Caco-2 (cell line): ENCODE measurements at places on chromosomes 4 and X. TPM values are rescaled to one million over a fixed set of nuclear protein-coding genes. Genes with fewer than 3 reads are reported as not detected.
A peak's percentile ranks its signal among the peaks of the same experiment; 100 is the strongest.

INTU gene
- 2.0 and 3.0 TPM in 2 replicates for total RNA-seq

NXT2 gene
- total RNA-seq: 9.7 and 9.8 TPM in 2 replicates

FAM9B gene
- not detected in 2 replicates for total RNA-seq

NPY2R gene
- not detected in 2 replicates for total RNA-seq

REPS2 gene
- 0.30 and 0.86 TPM in 2 replicates for total RNA-seq

ESX1 gene
- total RNA-seq: not detected in 2 replicates

MND1 gene
- total RNA-seq: 19.8 and 21.8 TPM in 2 replicates

UPF3B gene
- total RNA-seq: 18.4 and 19.0 TPM in 2 replicates

GLOD5 gene
- not detected in 2 replicates for total RNA-seq

ZAR1 gene
- 0.21 TPM in 1 of 2 replicates, not detected in the other for total RNA-seq

SSX4 gene
- not detected in 2 replicates for total RNA-seq

DNA sequence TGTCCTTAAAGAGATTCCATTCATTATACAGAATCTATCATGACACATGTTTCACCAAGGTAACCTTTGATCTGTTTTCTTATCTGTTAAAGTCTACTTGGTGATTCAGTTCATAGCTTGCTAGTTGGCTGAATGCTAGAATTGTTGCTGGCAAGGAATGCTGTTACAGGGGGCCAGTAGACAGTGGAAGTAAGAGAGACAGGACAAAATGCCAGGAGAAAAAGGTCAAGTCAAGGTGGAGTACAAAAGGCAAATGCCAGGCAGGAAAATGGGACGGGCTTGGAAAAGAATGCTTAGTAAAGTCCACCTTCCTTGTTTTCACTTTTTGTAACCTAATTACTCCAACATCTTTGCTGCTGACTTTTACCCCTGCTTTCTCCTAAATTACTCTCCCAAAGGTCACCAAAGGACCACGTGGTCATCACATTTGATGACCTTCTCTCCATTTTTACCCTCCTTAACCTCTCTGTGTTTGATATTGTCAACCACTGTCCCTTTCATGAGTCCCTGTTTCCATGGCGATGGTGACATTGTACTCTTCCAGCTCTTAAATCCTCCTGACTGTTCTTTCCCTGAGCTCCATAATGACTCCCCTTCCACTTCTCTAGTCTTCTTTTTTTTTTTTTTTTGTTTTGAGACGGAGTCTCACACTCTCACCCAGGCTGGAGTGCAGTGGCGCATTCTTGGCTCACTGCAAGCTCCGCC, 24.5 kb upstream of the TAPT1 start:
- peak overlapping the region; percentile 74 for H3K27ac ChIP-seq
- DNase-seq: peak; percentile 74
- no peaks in the 10 kb centered on the region; the same call in 1 of the 2 replicates for H3K36me3 ChIP-seq
- no peaks in the 10 kb centered on the region for H3K27me3 ChIP-seq

GRCh38 chr4:113548303-113548702, 213.2 kb downstream of the CAMK2D start:
- H3K36me3 ChIP-seq: no peaks in the 10 kb centered on the region
- no peak overlapping the region for H3K27ac ChIP-seq
- no peak overlapping the region for H3K4me3 ChIP-seq
- peaks cover 9% of the 10 kb centered on the region; the same call in 1 of the 2 replicates for H3K4me1 ChIP-seq

DNA sequence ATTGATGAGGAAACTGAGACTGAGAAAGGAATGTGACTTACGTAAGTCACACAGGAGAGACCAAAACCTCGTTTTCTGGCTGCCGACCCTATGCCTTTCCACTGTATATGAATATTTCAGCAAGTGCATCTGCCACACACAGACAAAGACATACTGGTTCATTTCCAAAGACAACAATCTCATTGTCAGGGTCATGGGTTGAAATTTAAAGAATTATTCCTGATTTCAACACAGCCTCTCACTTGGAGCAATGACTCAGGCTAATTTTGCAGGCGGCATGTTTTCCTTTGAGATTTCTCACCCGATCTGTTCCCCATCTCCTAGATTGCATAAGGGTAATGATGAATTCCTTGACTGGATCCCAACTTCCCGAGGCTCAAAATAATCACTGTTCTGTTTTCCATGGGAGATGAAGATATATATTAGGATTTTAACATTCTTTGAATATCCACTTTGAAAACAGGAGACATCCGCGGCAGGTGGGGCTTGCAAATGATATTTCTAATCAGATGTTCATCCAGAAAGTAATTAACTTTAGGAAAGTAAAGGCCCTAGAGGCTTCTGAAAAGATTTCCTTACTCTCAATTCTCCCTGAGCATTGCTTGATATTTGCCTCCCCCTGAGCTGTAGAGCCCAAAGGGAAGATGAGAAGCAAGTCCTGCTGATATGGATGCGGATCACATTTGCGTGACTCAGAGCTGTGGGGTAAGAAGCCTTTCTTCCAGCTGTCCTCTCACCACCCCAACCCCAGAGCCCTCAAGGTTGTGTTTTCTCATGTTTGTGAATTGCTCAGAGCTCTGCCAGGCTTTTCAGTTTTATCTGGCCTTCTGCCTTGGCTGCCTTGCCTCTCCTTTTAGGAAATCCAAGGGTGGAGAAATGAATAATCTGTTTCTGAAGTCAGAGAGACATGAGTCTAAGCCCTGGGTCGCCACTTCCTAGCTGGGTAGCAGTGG, 361.1 kb upstream of the BOD1L1 start:
- no peaks in the 10 kb centered on the region for H3K27me3 ChIP-seq
- H3K36me3 ChIP-seq: no peaks in the 10 kb centered on the region
- H3K4me1 ChIP-seq: peaks cover 15% of the 10 kb centered on the region
- no peak overlapping the region for H3K27ac ChIP-seq
- DNase-seq: no peak

- H3K27ac ChIP-seq: no peak overlapping the region
- no peak for DNase-seq
- no peaks in the 10 kb centered on the region for H3K36me3 ChIP-seq
Observed at GRCh38 chr4:141026900-141027299, 106.4 kb downstream of the RNF150 start.

- DNase-seq: no peak
- H3K4me1 ChIP-seq: no peaks in the 10 kb centered on the region
- no peak overlapping the region for H3K4me3 ChIP-seq
- H3K36me3 ChIP-seq: no peaks in the 10 kb centered on the region
Observed at GRCh38 chr4:156773648-156774357, 197.8 kb downstream of the PDGFC start.

DNA sequence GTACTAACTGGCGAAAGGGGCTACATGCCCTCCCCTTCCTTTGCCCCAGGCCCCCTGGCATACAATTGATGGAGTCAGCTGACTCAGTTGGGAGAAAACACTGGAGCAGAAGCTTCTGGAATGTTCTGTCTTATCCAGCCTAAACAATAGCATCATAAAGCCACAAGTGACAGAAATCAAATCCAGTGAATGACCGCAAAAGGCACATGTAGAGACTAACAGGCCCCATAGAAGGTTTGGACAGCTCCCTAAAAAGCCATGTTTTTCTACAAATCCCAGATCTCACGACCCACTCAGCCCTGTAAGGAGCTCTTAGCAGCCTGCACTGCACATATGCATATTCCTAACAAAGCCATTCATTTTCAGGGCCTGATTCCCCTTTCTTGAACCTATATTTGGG, 25.1 kb downstream of the SCARB2 start:
- peak overlapping the region; percentile 22 for H3K27ac ChIP-seq
- no peak overlapping the region for H3K4me3 ChIP-seq
- no peaks in the 10 kb centered on the region for H3K27me3 ChIP-seq
- H3K4me1 ChIP-seq: peaks cover 11% of the 10 kb centered on the region; the same call in 1 of the 2 replicates
- no peak for DNase-seq

DNA sequence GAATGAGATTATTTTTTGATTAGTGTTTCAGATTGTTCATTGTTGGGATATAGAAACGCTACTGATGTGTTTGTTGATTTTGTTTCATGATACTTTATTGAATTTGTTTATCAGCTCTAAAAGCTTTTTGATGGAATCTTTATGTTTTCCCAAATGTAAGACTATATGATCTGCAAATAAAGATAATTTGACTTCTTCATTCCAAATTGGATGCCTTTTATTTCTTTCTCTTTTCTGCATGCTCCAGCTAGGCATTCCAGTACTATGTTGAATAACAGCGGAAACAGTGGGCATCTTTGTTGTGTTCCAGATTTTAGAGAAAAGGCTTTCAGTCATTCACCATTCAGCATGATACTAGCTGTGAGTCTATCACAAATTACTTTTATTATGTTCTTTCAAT, 21.8 kb downstream of the SPANXN4 start:
- no peaks in the 10 kb centered on the region for H3K4me1 ChIP-seq
- no peaks in the 10 kb centered on the region for H3K27me3 ChIP-seq
- H3K36me3 ChIP-seq: no peaks in the 10 kb centered on the region
- no peak overlapping the region for H3K4me3 ChIP-seq

DNA sequence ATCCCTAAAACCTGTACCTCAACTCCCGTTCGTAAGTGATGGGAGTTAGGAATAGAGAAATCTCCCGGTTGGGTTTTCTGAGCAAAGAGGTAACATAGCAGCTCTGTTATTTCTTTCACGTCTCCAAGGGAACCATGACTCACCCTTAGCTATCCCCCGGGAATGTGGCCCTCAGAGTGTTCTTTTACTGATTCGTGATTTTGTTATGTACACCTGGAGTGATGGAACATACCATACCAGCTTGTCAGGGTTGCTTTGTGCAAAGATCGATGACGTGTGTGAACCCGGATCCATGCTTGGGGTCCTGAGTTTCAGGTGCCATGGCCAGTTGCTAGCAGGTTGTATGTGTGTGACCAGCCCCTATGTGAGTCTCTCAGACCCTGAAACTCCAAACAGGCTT, 52.6 kb downstream of the HPRT1 start:
- H3K4me1 ChIP-seq: no peaks in the 10 kb centered on the region
- H3K36me3 ChIP-seq: no peaks in the 10 kb centered on the region
- no peaks in the 10 kb centered on the region for H3K27me3 ChIP-seq
- H3K27ac ChIP-seq: peak overlapping the region; percentile 74
- DNase-seq: peak; percentile 18

GRCh38 chrX:72121383-72121782, 10.3 kb downstream of the RTL5 start:
- H3K27me3 ChIP-seq: no peaks in the 10 kb centered on the region
- no peak overlapping the region for H3K4me3 ChIP-seq
- H3K4me1 ChIP-seq: no peaks in the 10 kb centered on the region
- DNase-seq: no peak
- no peaks in the 10 kb centered on the region for H3K36me3 ChIP-seq

- no peak for DNase-seq
- H3K36me3 ChIP-seq: no peaks in the 10 kb centered on the region
- peaks cover 7% of the 10 kb centered on the region; the same call in 1 of the 2 replicates for H3K4me1 ChIP-seq
Observed at GRCh38 chr4:81758574-81759264, 287.0 kb upstream of the RASGEF1B start.

DNA sequence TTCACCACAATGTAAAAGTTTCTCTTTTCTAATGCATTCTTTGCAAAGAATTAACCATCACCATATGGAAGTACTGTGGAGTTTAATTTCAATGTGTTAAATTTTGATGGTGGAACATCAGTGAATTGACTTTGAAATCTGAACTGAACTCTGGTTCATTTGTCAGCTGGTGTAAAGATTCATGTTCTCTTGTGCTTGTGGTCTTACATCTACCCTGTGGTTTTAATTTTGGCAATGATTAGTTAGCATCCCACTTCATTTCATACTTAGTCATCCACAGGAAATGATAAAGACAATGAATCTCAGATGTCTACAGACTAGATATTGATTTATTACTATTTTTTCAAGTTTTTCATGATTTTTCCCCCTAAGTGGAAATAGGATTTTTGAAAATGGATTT, 77.8 kb downstream of the GRID2 start:
- H3K36me3 ChIP-seq: no peaks in the 10 kb centered on the region
- H3K4me1 ChIP-seq: no peaks in the 10 kb centered on the region
- H3K27me3 ChIP-seq: no peaks in the 10 kb centered on the region
- H3K27ac ChIP-seq: no peak overlapping the region
- DNase-seq: no peak

GRCh38 chrX:45164021-45164621, 36.6 kb downstream of the DIPK2B start:
- H3K36me3 ChIP-seq: no peaks in the 10 kb centered on the region
- no peak for DNase-seq

- H3K4me3 ChIP-seq: no peak overlapping the region
- no peak for DNase-seq
- H3K27ac ChIP-seq: no peak overlapping the region
- H3K36me3 ChIP-seq: no peaks in the 10 kb centered on the region
- no peaks in the 10 kb centered on the region for H3K27me3 ChIP-seq
- H3K4me1 ChIP-seq: no peaks in the 10 kb centered on the region; the same call in 1 of the 2 replicates
Observed at GRCh38 chr4:81852031-81852715, 380.5 kb upstream of the RASGEF1B start.

DNA sequence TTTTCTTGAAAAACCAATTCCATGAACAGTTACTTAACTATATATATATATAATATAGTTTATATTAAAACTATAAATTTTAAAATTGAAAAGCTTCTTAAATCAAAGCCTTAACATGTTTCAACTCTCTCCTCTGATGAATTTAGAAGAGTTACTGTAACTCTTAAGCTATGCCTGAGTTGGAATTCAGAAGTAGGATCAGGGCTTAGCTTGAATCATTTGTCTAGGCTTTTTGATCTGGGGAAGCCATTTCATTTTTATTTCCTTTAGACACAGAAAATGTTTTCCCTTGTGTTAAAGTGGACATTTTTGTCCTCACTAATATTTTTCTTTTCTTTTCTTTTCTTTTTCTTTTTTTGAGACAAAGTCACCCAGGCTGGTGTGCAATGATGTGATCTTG, 40.4 kb upstream of the PDLIM5 start:
- H3K27me3 ChIP-seq: no peaks in the 10 kb centered on the region
- no peak overlapping the region for H3K4me3 ChIP-seq
- no peaks in the 10 kb centered on the region for H3K36me3 ChIP-seq
- H3K4me1 ChIP-seq: peaks cover 22% of the 10 kb centered on the region
- no peak overlapping the region for H3K27ac ChIP-seq

- no peak overlapping the region for H3K27ac ChIP-seq
- 0 out of 2 replicates have a peak, but pooled peaks cover 3% of the 10 kb centered on the region for H3K4me1 ChIP-seq
- no peak overlapping the region for H3K4me3 ChIP-seq
- H3K36me3 ChIP-seq: no peaks in the 10 kb centered on the region
Observed at GRCh38 chr4:183596067-183596757, 62.8 kb downstream of the RWDD4 start.

GRCh38 chr4:2142630-2143427, 83.7 kb downstream of the NAT8L start:
- no peak for DNase-seq
- no peak overlapping the region for H3K27ac ChIP-seq
- H3K4me1 ChIP-seq: no peaks in the 10 kb centered on the region
- H3K4me3 ChIP-seq: no peak overlapping the region
- H3K36me3 ChIP-seq: no peaks in the 10 kb centered on the region
- no peaks in the 10 kb centered on the region for H3K27me3 ChIP-seq

- DNase-seq: no peak
- H3K4me1 ChIP-seq: no peaks in the 10 kb centered on the region
- no peaks in the 10 kb centered on the region for H3K27me3 ChIP-seq
- no peak overlapping the region for H3K27ac ChIP-seq
Observed at GRCh38 chrX:76453737-76454406, 26.4 kb downstream of the MAGEE1 start.

GRCh38 chr4:139655116-139655515, 10.5 kb upstream of the MGST2 start:
- H3K27me3 ChIP-seq: no peaks in the 10 kb centered on the region
- no peak overlapping the region for H3K4me3 ChIP-seq
- H3K4me1 ChIP-seq: peaks cover 35% of the 10 kb centered on the region
- H3K27ac ChIP-seq: no peak overlapping the region

DNA sequence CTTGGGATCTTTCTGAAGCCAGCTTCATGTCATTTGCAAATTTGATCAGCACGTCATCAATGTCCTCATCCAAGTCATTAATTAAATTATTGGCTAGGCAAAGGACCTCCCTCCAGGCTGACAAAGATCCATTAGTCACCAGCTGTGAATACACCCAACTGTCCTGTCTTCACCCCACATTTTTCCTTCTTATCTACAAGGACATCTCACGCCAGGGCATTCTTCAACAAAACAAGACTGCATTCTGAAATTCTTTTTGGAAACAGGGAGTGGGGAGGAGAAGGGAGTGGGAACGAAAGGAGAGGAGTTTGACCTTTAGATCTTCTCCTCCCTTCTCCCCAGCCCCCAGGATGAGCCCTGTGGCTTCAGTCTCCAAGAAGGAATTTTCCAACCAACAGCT, 32.7 kb downstream of the NLGN3 start:
- H3K4me3 ChIP-seq: no peak overlapping the region
- no peak for DNase-seq
- H3K4me1 ChIP-seq: peaks cover 21% of the 10 kb centered on the region; the same call in 1 of the 2 replicates
